ENCODE measurements at places on chromosomes 1 and 21. TPM values are rescaled to one million over a fixed set of nuclear protein-coding genes. Genes with fewer than 3 reads are reported as not detected.

DNA sequence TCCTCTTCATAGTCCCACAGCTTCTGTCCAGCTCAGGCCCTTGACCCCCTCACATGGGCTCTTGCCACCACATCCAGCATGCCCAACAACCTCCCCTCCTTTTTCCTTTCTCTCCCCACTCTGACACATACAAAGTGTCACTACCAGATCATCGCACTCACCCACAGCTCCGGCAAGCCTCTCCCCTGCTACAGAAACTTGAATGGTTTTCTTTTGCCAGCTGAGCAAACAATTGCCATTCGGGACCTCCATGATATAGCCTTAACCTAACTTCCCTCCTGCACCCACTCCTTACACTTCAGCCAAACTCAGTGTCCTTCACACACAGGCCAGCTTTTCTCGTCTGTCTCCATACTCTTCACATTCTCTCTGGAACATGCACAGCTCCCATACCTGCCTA lies 43.3 kb downstream of the MAB21L3 start:
- no peaks in the 10 kb centered on the region for H3K27me3 ChIP-seq
- no peaks in the 10 kb centered on the region for H3K36me3 ChIP-seq
- H3K4me1 ChIP-seq = peaks cover 6% of the 10 kb centered on the region
- H3K4me3 ChIP-seq = no peak overlapping the region
- no peak for DNase-seq
- no peak overlapping the region for H3K27ac ChIP-seq

GRCh38 chr1:25520446-25521061 lies 22.9 kb upstream of the LDLRAP1 start:
- no peak overlapping the region for H3K27ac ChIP-seq
- H3K36me3 ChIP-seq = no peaks in the 10 kb centered on the region
- H3K27me3 ChIP-seq = no peaks in the 10 kb centered on the region
- H3K4me1 ChIP-seq = no peaks in the 10 kb centered on the region
- no peak overlapping the region for H3K4me3 ChIP-seq

DNA sequence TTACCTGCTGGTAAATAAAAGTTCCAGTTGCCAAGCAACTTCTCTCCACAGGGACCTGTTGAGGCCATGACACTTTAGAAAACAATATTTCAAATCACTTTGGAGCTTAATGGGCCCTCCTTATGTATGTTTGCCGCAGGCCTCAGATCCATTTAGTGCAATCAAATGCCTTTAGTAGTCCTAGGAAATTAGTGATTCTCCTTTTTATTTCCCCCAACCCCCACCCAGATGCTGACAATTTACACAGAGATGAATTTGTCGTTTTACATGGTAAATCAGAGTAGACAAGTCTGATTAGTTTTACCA lies 83.6 kb downstream of the CLIC4 start:
- no peak for DNase-seq
- no peak overlapping the region for H3K4me3 ChIP-seq
- no peaks in the 10 kb centered on the region for H3K36me3 ChIP-seq
- peaks cover 3% of the 10 kb centered on the region for H3K4me1 ChIP-seq
- H3K27ac ChIP-seq = no peak overlapping the region

The GGPS1 gene
- polyA plus RNA-seq = 29.2 TPM

The S100A8 gene
- not detected for polyA plus RNA-seq

Data from GM12878 (cell line).